ENCODE measurements at places on chromosomes 1 and 21.

DNA sequence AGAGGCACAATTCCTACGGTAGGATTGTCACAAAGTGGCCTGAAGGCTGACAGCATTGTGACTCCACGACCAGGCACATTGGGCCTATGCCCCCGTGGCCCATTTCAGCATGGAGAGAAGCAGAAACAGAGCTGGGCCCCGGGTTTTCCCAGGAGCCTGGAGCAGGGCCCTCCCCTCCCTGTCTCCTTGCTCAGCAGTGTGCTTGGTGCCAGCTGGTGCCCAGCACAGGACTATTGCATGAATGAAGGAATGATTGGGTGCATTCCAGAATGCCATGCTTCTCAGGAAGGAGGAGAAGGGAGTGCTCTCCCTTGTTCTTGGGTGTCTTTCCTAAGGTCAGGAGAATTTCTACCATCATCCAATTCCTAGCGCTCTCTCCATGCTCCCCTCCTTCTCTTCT lies 33.7 kb downstream of the IER5 start:
- no peak for ATAC-seq

GRCh38 chr1:19347533-19348172 lies 35.5 kb downstream of the SLC66A1 start:
- ATAC-seq: no peak

- ATAC-seq: no peak
These were observed 513.6 kb upstream of the PTBP2 start for GRCh38 chr1:96207936-96208335.

DNA sequence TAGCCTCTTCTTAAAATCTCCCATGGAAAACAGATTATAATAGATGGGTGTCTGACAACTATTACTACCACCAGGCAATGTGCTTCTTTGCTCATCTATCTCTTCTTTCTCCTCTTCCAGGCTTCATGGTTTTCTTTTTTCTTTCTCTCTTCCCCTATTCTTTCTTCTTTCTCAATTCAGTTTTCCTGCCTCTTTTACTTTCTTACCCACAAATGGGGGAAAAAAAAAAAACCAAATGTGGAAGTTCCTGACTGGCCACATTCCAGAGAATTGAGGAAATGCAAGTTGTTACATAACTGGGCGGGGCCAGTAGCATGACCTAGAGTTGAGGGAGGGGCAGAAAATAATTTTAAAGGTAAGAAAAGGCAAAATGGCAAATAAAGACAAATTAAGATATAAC lies 10.9 kb upstream of the SMG7 start:
- ATAC-seq: no peak

DNA sequence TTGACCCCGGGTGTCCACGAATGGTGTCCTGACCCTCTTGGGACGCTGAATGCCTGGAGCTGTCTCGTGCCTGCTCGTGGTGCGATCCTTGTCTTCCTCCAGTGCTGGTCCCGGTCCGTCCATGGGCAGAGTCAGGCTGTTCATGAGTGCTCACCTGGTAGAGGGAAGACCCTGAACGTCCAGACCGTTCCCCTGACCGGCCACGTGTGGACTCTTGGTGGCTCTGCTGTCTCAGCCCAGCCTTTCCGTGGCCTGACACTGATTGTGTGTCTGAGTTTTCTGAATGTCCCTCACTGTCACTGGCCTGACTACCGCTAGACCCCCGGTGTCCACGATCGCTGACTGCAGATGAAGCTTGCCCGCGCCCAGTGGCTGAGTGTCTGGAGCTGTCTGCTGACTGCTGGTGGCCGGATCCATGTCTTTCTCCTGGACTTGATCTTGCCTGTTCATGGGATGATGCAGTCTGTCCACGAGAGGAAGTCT lies 11.7 kb downstream of the FLG start:
- ATAC-seq: no peak

DNA sequence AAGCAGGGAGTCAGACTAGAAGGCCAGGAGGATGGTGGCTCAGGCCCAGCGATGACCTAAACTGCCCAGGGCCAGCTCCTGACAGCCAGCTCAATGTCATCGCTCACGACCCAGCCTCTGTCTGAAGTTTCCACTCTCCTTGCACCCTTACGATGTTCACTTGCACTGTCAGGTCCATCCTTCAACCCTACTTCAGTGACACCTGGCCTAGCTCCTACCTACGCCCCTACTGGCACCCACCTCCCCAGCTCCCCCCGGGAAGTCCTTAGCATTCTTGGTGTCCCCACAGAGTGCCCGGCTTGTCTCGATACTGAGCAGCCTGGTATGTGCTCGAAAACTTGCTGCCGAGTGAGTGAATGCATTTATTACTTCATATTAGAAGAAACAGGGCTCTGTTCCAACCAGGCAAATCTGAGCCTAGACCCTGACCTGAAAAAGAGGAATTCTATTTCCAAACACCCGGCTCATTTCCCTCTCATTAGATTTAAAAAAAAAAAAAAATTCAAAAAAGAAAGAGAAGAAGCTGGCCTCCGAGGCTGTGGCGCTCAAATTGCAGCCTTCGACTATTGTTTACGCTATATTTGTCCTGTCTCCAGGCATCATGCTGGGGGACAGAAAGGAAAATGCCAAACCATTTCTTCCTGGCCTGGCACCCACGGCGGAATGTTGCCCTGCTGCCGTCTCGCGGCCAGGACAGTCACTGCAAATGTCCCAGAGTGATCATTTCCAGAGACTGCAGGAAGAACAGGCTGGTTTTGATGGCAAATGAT lies 29.8 kb upstream of the LRRC38 start:
- no peak for ATAC-seq

DNA sequence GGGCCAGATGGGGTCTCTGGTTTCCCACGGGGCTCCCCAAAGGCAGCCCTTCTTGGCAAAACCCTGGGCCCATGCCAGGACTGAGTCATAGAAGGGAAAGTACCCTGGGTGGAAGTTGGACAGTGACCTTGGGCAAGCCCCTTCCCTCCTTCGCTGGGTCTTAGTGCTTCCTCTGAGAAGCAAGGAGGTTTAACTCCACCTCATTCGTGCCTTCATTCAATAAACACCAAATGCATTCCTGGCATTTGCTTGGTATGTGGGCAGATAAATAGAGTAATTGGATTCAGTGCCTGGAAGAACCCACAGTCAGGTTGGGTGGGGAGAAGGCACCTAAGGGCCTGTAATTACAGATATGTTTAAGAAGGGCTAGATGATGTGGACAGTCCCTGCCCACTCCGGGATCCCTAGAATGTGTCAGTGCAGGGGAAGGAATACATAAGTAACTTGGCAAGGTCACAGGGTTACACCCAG lies 36.3 kb upstream of the CITED4 start:
- ATAC-seq: no peak

DNA sequence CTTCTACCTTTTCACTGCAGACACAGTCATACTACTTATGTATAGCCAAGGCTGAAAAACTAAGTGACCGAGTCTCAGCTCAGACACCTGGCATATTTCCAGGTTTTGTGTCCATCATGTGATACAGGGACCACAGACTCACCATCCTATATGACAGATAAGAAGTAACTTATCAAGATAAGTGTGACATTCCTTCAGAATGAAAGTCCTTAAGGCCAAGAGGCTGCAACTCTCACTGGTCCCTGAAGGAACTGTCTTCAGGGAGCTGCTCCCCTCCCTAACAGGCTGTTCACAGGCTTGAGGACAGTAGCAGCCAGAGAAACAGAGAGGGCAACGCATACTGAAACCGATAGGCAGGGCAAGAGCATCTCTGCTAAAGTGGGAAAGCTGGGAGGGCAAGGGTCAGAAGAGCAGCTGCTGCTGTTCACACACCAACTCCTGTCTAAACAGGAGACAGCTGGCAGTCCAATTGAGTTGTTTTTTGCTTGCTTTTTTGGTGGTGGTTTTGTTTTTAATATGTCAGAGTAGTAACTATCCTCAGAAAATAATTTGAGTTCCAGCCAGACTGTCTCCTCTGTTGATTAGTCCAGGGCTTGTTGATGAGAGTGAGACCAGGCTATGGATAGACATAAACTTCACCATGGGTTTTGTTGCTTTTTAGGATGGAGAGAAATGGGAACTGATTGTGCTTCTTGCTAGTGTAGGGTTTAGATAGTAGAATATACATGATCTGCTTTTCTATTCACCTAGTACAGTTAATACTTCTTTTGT lies 67.7 kb downstream of the MACF1 start:
- no peak for ATAC-seq

GRCh38 chr1:167683641-167684502 lies 37.9 kb upstream of the MPZL1 start:
- no peak for ATAC-seq

DNA sequence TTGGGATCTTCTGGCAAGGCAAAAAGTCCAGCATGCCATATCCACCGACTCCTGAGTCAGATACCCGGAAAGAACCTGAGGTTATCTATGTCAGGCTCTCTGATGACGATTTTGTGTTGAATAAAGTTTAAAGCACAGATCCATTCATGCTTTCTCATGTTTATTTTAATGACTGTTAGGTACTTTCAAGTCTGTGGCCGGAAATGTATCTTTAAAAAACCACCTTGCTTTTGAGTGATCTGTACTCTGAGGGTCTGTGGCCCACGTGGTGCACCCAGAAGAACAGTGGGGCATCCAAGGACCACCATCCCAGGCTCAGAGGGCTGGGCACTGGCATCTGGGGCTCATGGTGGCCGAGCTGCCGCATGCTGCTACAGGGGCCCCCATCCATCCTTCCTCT lies 30.1 kb upstream of the VASH2 start:
- ATAC-seq: no peak

Measured in activated CD4-positive, CD25-positive, alpha-beta regulatory T cell treated with anti-CD3 and anti-CD28 coated beads, Interleukin-2, amount 50 U/mL, for 24 hours (primary cell).